NCI-H82 (cell line): ENCODE measurements at places on chromosomes 12 and 14.

GRCh38 chr12:92566448-92567019 is 136.3 kb upstream of the PLEKHG7 start:
- no peak for DNase-seq

- DNase-seq = no peak
Measured at GRCh38 chr14:93976477-93977057, at the start of gene ASB2. Gene ASB2, minus strand, starts transcription at chr14:93976570. Its CDS starts 12,031 bp downstream, at chr14:93964539.

GRCh38 chr12:28460420-28461130 is 270.3 kb downstream of the CCDC91 start:
- no peak for DNase-seq

- no peak for DNase-seq
Measured at GRCh38 chr12:10101042-10101579, 2.3 kb upstream of the CLEC1A start.

- no peak for DNase-seq
Measured at GRCh38 chr14:51657762-51658161, 6.1 kb downstream of the FRMD6 start.
